Activated T-cell treated with anti-CD3 and anti-CD28 coated beads, Interleukin-2, amount 50 U/mL, for 4 hours (primary cell): ENCODE measurements at places on chromosomes 12 and 14.

GRCh38 chr14:99177886-99178835 is 93.8 kb downstream of the BCL11B start:
- no peak for DNase-seq

- DNase-seq: no peak
Observed at GRCh38 chr12:5500331-5500659, 68.4 kb downstream of the NTF3 start.

DNA sequence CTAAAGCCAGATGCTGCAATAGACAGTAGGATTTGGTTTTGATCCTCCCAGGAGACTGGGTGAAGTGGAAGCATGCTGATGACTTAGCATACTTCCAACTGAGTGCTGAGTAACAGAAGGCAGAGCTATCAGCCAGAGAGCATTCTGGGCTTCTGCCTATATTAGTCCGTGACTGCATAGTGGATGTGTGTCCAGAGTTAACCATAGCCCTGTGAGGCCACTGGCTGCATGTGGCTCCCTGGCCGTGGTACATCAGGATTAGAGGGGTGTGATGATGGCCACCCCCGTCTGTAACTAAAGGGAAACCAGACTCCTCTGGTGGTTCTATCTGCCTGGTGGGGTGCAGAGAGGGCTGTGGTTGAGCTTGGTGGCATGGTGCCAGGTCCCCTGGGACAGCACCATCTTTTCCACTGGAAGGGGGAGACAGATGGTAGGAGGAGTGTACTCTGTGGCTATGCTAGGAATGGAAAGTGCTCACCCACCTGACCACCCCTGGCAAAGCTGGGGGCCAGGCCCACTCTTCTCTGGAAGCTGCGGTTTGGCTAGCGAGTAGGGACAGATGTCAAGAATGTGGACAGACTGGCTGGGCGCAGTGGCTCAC is 27.4 kb downstream of the ABCD4 start:
- no peak for DNase-seq

DNA sequence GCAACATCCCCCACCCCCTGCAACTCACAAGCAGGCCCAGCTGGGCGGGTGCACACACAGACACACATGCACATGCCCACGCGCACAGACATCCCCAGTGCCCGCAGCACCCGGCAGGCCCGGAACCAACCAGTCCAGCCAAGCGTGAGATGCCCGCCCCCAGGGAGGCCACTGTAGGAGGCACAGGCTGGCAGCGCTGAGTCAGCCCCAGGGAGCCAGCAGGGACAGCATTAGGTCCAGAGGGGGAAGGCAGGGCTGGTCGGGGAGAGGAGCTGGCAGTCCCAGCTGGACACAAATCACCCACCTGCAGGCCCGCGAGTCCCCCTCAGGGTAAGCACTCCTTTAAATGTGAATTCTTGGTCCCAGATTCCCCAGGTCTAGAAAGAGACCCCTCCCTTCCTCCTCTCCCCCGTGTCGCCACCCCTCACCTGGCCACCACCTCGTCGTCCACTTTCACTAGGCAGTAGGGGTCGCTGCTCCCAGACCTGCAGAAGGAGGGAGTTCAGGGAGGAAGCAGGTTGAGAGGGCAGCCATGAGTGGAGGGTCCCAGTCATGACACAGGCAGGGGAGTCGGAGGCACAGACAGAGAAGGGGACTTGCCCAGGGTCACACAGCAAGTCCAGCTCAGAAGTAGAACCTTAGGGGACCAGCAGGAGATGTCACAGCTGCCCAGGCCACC is 5.0 kb downstream of the RASAL1 start:
- no peak for DNase-seq

DNA sequence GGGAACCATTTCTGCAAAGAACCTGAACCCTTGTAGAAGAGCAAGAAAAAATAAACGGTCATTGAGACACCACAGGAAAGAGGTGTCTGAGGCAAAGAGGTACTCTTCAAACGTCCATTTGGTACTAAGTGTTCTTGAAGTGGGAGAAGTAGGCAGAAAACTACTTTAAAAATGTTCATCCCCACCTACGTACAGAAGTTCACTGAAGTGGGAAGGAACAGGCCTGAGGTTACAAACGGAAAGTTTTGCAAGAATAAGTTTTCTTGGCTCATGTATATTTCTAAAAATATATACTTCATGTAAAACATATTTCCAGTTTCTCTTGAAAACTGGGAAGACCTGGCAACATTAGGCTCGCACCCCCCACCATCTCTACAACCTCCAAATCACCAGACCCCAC is 61.2 kb downstream of the STXBP6 start:
- no peak for DNase-seq

DNA sequence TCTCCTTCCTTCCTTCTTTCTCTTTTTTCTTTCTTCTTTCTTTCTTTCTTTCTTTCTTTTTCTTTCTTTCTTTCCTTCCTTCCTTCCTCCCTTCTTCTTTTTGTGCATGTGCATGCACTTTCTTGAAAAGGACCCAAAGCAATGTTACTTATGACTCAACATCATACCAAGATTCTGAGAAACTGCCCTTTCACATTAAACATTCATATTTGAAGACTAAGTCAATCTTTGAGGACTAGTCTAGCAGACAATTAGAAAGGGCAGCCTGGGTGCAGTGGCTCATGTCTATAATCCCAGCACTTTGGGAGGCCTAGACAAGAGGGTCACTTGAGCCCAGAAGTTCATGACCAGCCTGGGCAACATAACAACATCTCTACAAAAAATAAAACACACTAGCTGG is 212.8 kb upstream of the KITLG start:
- DNase-seq: no peak

GRCh38 chr14:21509432-21510143 is 1.6 kb downstream of the METTL3 start:
- no peak for DNase-seq

GRCh38 chr12:116236148-116236731 is 41.3 kb downstream of the MED13L start:
- peak; percentile 34 for DNase-seq

DNA sequence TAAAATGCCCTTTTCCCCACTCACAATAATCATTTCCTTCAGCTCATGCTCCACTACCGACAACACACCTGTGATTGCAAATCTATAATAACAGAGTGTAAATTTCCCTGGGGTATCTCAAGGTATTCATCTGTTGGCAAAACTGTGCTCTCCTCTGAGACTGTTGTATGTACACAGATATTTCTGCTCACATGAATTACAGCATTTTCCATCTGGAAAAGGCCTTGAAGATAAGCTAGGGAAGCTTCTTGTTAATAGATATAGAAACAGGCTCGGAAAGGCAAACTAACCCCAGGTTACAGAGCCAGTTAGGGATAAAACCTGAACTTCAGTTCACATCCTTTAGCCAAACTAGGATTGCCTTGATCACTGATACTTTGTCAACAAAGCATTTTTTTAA is 210.4 kb upstream of the KRR1 start:
- DNase-seq: no peak

- no peak for DNase-seq
Observed at GRCh38 chr12:26319511-26319910, 124.1 kb downstream of the SSPN start.

- no peak for DNase-seq
Observed at GRCh38 chr14:20456971-20457370, 1.9 kb downstream of the APEX1 start.

- no peak for DNase-seq
Observed at GRCh38 chr12:128111333-128111732, 155.6 kb upstream of the TMEM132C start.

GRCh38 chr12:23628806-23629205 is 320.7 kb downstream of the SOX5 start:
- DNase-seq: no peak

DNA sequence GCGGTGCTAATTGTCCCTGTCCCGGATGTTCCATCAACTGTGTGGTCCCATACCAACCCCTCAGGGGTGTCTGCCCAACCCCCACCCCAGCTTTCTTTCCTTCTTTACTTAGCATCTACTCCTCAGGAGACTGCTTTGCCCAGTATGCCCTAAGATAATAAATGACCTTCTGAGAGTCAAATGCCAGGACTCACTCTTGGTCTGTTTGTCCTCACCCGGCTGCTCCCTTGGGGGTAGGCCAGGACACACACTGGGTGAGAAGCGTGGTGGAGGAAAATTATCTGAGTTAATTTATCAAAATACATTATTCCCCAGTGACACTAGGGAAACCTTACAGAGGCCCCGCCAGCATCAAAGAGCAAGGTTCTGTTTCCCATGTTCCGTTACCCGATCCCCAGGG is 457.0 kb downstream of the RGS6 start:
- no peak for DNase-seq

DNA sequence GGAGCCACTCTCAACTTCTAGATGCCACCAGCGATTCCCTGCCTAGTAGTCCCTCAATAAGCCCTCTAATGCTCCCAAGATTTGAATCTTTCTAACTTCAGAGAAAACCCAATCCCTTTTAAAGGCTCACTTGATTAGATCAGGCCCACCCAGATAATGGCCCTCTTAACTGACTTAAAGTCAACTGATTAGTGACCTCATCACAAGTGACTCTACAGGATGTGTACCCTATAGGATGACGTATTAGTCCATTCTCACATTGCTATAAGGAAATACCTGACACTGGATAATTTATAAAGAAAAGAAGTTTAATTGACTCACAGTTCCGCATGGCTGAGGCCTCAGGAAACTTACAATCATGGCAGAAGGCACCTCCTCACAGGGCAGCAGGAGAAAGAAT is 49.1 kb downstream of the ANKS1B start:
- DNase-seq: no peak

- DNase-seq: no peak
Observed at GRCh38 chr12:124517260-124518050, 50.0 kb downstream of the NCOR2 start.

DNA sequence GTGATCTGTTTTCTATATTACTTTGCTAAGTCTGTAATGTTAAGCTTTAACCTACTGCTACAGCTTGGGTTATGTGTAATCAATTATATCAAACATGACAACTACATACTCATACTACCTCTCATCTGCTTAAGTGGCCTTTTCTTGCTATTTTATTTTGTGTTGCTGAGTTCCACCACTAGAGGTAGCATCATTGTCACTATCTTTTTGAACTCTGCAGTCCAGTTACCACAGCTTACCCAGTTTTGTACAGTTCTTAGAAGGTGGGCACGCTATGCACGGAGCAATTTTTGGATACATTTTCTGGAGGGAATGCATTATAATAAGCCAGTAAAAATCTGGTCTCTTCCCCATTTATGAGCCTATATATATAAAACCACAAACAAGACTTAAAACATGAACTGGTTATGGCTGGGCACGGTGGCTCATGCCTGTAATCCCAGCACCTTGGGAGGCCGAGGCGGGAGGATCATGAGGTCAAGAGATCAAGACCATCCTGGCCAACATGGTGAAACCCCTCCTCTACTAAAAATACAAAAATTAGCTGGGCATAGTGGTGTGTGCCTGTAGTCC is 48.5 kb downstream of the SAV1 start:
- DNase-seq: no peak
